ENCODE measurements at places on chromosomes 3 and 15.
A peak's percentile ranks its signal among the peaks of the same experiment; 100 is the strongest.

DNA sequence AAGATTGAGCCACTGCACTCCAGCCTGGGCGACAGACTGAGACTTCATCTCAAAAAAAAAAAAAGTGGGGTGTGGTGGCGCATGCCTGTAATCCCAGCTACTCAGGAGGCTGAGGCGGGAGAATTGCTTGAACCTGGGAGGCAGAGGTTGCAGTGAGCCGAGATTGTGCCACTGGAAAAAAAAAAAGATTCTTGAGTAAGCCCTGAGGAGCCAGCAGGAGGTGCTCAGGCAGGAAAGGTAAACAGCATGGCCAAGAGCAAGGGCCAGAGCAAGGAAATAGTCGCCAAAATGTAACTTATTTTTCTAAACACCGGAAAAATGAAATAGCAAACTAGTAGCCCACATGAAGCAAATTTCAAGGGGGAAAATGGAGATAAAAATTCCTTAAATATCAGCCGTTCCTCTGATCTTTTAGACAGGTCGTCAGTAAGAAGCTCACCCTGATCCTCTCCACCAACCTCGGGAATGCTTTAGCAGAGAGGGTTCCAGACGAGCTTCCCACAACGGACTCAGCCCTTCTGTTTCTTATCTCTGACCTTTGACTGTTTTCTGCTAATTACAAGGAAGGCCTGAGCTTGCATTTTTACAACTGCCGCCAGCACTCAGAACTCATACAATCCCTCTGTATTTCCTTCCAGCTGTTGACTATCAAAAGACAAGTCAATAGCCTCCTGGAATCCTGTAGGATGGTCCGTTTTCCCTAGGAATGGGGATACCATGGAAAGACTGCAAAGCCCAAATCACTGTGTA lies 45.0 kb upstream of the AKAP13 start:
- no peak for DNase-seq

DNA sequence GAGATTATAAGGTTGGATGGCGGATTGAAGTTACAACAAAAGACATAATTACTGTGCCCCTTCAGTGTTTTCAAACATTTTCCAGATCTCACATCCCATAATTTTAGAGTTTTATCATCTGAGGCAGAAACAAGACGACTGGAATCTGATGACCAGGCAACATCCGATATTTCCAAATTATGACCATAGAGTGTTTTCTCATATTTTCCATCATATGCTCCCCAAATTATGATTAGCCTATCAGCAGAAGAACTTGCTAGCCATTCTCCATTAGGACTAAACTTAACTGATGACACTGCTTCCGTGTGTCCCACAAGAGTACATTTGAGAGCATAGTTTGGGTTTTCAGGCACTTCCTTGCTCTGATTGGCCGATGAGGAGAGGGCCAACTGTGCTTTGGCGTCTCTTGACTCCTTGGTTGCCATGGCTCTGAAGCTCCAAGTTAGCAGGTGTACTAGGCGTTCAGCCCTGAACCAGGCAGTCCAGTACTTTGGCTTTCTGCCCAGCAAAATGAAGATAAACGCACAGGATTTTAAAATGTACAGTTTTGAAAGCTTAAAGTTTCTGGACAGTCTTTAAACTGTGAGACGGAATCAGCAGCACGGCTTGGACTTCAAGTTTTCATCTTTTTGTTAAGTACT lies 638 bp downstream of the WDR5B start:
- peak; percentile 80 for DNase-seq

- no peak for DNase-seq
Measured at GRCh38 chr3:194212161-194212844, 76.4 kb downstream of the HES1 start.

DNA sequence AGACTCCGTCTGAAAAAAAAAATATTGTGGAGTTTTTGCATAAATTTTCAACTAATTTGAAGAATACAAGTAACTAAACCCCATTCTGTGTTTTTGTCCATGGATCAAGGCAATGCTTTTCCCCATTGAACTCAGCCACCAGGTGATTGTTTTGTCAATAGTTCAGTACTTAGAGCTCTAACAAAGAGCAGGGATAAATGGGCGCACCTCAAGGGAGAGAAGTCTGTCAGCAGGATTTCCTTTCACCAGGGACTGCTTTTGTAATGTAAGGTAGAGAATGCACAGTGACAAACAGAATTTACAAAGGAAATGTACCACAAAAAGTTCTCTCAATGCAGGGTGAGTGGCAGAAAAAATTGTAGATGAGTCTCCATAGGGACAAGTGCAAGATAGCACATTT lies 10.8 kb upstream of the ATP13A5 start:
- DNase-seq = no peak

- no peak for DNase-seq
Measured at GRCh38 chr3:42513521-42513920, 11.1 kb downstream of the VIPR1 start.

- no peak for DNase-seq
Measured at GRCh38 chr3:161266731-161267150, 45.6 kb downstream of the NMD3 start.

GRCh38 chr3:42043099-42043813 lies 47.9 kb upstream of the TRAK1 start:
- no peak for DNase-seq

- DNase-seq = no peak
Measured at GRCh38 chr3:136055491-136055890, 90.0 kb downstream of the PPP2R3A start.

- no peak for DNase-seq
Measured at GRCh38 chr3:88013592-88013991, 45.2 kb downstream of the CGGBP1 start.

DNA sequence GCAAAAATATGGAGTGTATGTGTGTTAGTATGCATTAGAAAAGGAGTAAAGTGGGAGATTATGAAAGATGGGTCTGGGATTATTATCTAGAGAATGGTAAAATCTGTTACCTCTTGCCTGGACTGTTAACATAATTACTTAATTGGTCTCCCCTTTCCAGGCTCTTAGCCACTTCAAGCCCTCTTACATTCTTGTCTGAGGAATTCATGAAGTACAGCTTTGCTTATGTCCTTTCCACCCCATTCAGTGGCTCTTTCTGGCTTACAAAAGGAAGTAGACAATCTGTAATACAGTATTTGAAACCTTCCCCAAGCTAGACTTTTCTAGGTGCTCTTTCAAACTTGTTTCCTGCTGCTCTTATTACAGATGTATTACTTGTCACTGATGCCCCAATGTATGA lies 129.8 kb downstream of the MBNL1 start:
- DNase-seq = peak; percentile 22

DNA sequence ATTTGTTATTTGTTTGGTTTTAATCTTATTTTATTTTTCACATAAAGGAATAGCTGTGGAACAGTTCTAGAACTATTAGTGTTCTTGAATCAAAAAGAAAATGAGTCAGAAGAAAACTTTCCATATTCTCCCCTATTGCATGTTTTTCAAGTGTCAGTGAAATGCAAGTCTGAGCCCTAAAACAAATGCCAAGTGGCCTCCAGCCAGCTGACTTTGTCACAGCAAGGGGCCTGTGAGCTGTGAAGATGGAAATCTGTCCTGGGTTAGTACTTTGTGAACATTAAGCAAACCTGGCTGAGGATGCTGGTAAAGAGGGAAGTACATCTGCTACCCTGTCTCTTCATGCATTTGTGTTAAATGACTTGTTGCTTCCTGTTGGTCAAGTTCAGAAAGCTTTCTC lies 14.2 kb downstream of the LRRC49 start:
- no peak for DNase-seq

GRCh38 chr3:195903950-195904290 lies 4.4 kb downstream of the TNK2 start:
- no peak for DNase-seq

- peak; percentile 62 for DNase-seq
Measured at GRCh38 chr15:65796610-65797078, 4.6 kb upstream of the DENND4A start.

GRCh38 chr15:66101715-66102395 lies 151.7 kb downstream of the MEGF11 start:
- no peak for DNase-seq

GRCh38 chr15:31306426-31307269 lies 20.0 kb upstream of the KLF13 start:
- DNase-seq = no peak

DNA sequence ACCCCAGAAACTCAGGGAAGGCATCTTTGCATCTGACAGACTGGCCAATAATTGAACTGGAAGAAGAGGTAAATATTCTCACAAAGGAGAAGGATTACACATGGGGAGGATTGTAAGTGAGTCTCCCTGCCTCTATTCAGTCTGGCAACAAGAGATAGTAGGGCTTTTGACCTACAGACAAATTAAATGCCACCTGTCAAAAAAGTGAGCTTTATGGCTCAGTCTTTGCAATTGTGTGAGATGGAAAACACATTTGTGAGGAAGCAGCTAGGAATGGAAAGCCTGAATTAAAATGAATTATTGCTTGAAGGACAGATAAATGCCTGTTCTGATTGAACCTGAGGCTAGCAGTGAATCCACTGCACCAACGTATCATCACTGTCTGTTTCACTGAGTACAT lies 173.3 kb upstream of the GOLIM4 start:
- DNase-seq = no peak

GRCh38 chr3:139235192-139235591 lies 108.6 kb upstream of the MRPS22 start:
- DNase-seq = peak; percentile 28

DNA sequence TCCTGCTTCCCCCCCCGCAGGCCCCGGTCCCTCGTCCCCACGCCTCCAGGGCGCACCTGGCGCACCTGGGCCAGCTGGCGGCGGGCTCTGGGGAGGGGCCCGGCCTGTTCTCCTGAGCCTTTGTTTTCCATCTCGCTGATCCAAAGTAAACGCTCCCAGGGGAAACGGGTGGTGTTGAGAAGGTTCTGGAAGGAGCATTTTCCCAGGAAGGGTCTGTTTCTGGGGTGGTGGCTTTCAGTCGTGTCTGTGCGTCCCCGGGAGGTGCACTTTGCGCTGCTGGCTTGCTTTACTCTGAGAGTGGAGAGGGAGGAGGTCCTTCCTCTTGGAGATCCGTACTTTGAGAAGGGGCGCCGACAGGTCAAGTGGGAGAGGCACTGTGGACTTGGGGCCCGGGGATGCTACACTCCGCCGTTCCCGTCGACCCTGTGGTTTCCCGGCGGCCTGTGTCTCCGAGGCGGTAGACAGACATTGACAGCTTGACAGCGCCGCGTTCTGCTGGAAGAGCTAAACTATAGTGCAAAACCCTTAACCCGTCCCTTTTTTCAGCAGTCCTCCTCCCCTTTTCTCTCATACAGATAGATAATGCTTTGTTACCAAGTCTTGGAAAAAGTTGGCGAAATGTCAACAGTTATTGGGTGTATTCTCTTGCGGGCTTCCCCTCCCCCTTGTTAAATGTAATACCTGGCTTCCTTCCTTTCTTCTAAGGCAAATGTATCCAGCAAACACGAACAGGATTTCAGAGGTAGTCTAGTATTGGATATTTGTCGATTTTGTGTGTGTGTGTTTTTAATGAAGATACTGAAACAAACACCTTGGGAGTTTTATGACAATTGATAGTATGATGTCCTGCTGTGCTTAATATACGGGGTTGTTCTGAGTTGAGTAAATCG lies 6.5 kb downstream of the TPM1 start:
- peak; percentile 88 for DNase-seq

GRCh38 chr3:98246142-98246541 lies 17.9 kb upstream of the OR5H6 start:
- DNase-seq = no peak

DNA sequence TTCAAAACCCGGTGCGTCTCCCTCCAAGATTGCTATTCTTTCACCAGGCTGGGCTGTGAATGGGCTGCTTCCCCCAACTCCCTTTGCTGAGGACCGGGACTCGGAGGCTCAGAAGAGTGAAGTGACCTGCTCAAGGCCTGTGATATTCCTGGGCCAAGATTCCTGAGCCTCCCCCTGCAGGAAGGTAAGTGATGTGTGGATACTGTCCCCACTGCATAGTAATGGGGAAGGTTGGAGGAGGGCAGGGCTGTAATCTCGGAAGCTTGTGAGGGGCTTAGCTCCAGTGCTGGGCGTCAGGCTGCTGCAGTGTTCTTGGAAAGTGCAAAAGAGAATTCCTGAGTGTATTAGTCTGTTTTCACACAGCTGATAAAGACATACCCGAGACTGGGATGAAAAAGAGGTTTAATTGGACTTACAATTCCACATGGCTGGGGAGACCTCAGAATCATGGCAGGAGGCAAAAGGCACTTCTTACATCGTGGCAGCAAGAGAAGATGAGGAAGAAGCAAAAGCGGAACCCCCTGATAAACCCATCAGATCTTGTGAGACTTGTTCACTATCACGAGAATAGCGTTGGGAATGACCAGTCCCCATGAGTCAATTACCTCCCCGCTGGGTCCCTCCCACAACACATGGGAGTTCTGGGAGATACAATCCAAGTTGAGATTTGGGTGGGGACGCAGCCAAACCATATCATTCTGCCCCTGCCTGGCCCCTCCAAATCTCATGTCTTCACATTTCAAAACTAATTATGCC lies 67.6 kb downstream of the EFCAB12 start:
- no peak for DNase-seq

DNA sequence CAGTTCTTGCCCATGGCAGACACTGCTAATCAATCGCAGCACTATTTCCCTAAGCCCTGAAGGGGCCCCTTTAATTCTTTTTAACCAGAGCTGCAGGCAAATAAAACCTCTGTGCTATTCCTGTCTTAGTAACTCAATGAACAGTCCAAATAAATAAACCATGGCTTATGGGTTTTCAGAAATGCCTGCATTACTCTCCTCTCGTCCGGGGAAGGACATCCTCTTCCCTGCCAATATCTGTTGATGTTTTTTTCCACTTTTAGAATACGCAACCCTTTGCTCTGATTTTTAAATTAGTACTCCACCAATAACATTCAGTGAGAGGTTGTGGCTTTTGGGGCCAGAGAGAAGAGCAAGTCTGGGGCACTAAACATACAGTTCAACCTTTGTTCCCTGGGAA lies 35.2 kb upstream of the PRICKLE2 start:
- no peak for DNase-seq

- DNase-seq = no peak
Measured at GRCh38 chr3:48268936-48269561, 28.1 kb downstream of the ZNF589 start.

- no peak for DNase-seq
Measured at GRCh38 chr3:150377601-150378300, 30.3 kb upstream of the TSC22D2 start.

DNA sequence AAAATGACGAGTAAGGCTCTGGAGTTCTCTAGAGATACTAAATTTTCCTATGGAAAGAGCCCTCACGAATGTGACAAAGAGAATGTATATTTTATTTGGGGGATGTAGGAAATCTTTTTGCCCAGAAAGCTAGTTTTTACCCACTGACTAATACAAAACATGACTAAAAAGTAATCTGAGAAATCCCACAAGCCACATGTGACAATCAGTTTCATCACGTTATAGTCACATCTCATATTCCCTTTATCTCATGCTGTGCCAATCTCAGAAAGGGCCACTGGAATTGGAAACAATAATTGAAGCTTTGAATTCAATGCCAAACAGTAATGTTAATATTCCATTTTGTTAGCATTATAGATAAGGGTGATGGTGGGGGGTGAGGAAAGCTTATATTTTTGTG lies 509.0 kb upstream of the GOLIM4 start:
- no peak for DNase-seq
